Naive thymus-derived CD4-positive, alpha-beta T cell (primary cell): ENCODE measurements at places on chromosomes 6 and 20.

- H3K27ac ChIP-seq = no peak overlapping the region
- no peak for DNase-seq
- H3K36me3 ChIP-seq = no peaks in the 10 kb centered on the region
- no peaks in the 10 kb centered on the region for H3K4me1 ChIP-seq
- H3K27me3 ChIP-seq = no peaks in the 10 kb centered on the region
Measured at GRCh38 chr6:23566418-23566817, 559.6 kb upstream of the NRSN1 start.

GRCh38 chr20:8183526-8183925 is 51.5 kb downstream of the PLCB1 start:
- no peak overlapping the region for H3K4me3 ChIP-seq
- no peaks in the 10 kb centered on the region for H3K27me3 ChIP-seq
- no peaks in the 10 kb centered on the region for H3K4me1 ChIP-seq
- DNase-seq = no peak

- DNase-seq = no peak
- no peak overlapping the region for H3K27ac ChIP-seq
- no peaks in the 10 kb centered on the region for H3K27me3 ChIP-seq
- H3K4me1 ChIP-seq = no peaks in the 10 kb centered on the region
- H3K4me3 ChIP-seq = no peak overlapping the region
Measured at GRCh38 chr20:14647016-14647415, 309.6 kb upstream of the FLRT3 start.

DNA sequence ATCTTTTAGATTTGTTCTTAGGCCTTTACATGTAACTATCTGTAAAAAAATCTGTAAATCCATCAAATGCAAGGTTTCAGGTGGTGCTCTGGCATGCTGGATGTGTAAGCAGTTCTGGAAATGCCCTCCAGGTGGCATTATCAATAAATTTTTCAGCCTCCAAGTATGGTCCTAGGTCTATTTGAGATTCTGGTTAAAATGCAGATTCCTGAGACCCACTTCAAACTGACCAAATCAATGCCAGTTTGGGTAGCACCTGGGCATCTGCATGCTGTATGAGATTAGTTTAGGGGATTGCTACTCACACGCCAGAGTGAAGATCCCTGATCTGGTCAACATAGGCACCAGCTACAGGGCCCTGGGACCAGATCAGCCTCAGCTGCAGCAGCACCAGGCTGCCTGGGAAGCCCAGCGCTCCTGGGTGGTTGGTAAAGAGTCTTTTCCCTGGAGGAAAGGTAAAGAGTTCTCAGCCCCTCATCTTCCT is 507.3 kb upstream of the CITED2 start:
- peak; percentile 11 for DNase-seq
- no peaks in the 10 kb centered on the region for H3K36me3 ChIP-seq
- no peak overlapping the region for H3K27ac ChIP-seq
- no peaks in the 10 kb centered on the region for H3K4me1 ChIP-seq

DNA sequence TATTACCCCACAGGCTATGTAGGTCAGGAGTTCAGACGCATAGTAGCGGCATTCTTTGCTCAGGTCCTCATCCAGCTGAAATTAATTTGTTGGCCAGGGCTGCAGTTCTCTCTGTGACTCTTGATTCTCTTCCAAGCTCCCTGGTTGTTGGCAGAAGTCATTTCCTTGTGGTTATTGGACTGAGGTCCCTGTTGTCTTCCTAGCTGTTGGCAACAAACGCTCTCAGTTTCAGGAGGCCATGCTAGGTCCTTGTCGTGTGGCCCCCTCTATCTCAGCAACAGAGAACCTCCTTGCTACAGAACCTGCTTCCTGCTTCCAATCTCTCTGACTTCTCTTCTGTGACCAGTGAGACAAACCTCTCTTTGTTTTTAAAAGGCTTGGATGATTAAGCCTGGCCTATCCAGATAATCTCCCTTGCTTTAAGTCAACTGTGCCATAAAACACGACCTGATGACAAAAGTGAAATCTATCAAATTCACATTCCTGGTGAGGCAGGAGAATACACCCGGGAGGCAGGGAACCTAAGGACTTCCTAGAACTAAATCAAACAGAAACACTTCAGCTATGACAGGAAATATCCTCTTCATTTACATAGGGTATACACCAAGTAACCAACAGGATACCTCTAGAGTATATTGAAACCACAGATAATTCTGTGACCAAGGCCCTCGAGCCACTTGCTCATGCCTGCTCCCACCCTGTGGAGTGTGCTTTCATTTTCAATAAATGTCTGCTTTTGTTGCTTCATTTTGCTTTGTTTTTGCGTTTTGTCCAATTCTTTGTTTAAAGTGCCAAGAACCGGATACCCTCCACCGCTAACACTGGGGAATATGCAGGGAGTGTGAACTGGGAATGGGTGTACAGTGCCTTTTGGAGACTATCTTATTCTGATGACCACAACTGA is 196.0 kb downstream of the BTBD3 start:
- H3K27ac ChIP-seq = no peak overlapping the region
- no peaks in the 10 kb centered on the region for H3K4me1 ChIP-seq
- no peaks in the 10 kb centered on the region for H3K27me3 ChIP-seq
- no peak for DNase-seq

- no peak overlapping the region for H3K27ac ChIP-seq
- H3K4me1 ChIP-seq = no peaks in the 10 kb centered on the region
- H3K4me3 ChIP-seq = no peak overlapping the region
- no peaks in the 10 kb centered on the region for H3K27me3 ChIP-seq
Measured at GRCh38 chr6:63709148-63709547, 73.5 kb downstream of the PHF3 start.

- H3K4me1 ChIP-seq = no peaks in the 10 kb centered on the region
- H3K27me3 ChIP-seq = no peaks in the 10 kb centered on the region
- DNase-seq = no peak
Measured at GRCh38 chr6:152748843-152749242, 1.8 kb upstream of the VIP start.

- no peak overlapping the region for H3K27ac ChIP-seq
- H3K4me3 ChIP-seq = no peak overlapping the region
- no peaks in the 10 kb centered on the region for H3K4me1 ChIP-seq
- no peaks in the 10 kb centered on the region for H3K27me3 ChIP-seq
- no peaks in the 10 kb centered on the region for H3K36me3 ChIP-seq
Measured at GRCh38 chr6:161882196-161882765, 608.4 kb upstream of the AGPAT4 start.
